Activated naive CD4-positive, alpha-beta T cell (primary cell): ENCODE measurements at places on chromosomes 1 and 21.

DNA sequence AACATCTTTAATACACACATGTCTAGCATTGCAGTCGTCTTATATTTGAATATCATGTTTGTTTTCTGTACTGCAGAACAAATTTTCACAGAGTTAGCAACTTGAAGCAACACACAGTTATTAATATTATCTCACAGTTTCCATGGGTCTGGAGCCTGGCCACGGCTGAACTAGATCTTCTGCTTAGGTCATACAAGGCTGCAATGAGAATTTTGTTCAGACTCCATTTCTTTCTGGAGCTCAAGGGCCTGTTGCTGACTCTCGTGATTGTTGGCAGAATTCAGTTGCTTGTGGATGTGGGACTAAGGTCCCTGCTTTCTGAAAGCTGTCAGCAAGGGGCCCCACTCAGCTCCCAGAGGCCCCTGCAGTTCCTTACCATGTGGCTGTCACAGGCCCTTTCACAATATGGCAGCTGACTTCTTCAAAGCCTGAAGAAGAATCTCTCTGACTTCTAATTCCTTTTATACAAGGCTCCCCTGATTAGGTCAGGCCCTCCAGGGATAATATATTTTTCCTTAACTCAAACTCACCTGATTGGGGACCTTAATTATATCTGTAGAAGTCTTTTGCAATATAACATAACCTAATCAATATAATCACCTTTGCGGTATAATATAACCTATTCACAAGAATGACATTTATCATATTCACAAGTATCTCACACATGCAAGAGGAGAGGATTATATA is 296.3 kb downstream of the NFIA start:
- DNase-seq: no peak

DNA sequence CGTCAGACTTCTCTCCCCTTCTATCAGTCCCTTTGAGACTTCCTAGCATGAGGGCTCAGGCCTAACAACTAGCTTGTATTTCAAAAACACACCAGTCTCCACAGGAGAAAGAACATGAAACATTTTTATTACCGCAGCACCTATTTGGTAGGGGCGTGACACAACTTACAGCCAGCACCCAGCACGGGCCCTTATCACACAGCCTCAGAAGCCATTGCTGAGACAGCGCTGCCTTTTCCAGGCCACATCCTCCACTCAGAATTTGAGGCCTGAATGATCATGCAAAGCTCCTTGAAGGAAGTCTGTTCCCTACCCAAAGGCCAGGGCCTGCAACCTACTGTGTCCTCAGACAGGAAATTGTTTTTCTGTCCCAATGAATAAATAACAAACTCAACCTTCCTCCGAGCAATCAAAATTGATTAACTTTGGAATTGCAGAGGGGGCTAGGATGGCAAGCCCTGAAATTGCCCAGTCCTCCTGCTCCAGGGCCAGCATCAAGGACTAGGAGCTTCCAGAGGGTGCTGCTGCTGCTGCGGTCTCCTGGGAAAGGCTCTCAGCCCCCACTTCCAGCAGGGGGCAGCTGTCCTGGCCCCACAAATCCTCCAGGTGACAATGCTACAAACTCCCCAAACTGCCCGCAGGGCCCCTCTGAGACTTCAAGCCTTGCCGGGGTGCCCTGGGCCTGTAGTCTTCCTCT is 94.3 kb upstream of the GALNT2 start:
- no peak for DNase-seq

DNA sequence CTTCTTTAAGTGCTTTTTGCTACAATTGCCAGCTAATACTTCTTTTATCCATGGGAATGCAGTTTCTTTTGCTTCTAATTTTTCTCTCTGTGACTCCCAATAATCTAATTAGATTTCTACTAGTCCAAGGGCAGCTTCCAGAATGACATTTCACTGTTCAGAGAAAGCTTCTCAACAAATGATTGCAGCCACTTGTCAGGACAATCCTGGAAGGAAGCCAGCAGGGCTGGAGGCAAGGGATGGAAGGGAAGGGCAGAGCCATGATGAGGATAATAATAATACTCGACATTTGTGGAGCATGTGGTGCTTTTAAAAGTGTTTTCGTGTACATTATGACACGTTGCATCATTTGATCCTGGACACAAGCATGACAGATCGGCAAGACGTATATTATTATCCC is 19.4 kb downstream of the F11R start:
- DNase-seq: no peak

GRCh38 chr21:15729674-15730483 is at the start of gene USP25:
USP25 (plus strand) TSS chr21:15729982; CDS start chr21:15730394, 412 bp downstream.
- DNase-seq: peak; percentile 88

GRCh38 chr1:1540090-1540817 is at the start of gene TMEM240:
TMEM240 (minus strand) TSS chr1:1540624; CDS start chr1:1540346, 278 bp downstream.
- peak; percentile 56 for DNase-seq
